ENCODE measurements at places on chromosomes 4 and X.

GRCh38 chr4:109977854-109978501 lies 65.3 kb downstream of the EGF start:
- no peak for DNase-seq

GRCh38 chr4:162164906-162165510 lies 1.2 kb upstream of the FSTL5 start:
- no peak for DNase-seq

DNA sequence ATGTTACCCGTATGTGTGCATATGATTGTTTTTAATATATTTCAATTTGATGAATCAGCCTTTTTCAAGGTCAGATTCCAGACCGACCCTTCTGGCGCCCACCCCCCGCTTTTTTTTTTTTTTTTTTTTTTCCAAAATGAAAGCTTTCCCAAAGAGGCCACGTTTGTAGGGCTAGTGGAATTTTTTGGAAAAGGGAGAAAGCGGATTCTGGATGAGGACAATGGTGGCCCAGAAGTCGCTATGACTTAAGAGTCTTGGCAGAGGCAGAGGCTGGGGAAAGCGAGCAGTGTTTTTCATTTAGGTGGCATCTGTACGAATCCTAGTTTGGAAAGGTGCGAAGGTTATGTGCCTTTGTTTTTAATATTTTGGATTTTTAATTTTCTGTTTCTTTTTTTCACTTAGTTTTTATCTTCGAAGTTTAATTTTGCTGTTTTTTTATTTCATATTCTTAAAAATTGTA lies 14.6 kb downstream of the NDUFB11 start:
- no peak for DNase-seq

DNA sequence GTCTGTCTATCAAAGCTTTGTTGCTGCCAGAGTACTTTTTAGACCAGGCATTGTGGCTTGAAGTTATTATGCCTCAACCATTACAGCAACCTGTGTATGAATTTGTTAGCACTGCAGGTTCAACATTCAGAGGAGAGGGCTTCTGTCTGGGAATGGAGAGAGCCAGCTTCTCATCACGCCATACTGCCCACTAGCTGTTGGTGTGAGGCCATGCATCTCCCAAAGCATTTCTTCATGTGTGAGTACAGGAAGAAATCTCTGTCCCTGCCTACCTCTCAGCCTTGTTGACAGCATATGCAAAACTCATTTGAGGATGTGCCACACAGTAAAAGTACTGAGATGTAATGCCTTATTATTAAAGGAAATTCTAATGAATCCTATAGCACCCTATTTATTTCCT lies 76.9 kb upstream of the PPARGC1A start:
- DNase-seq = no peak

GRCh38 chr4:164012396-164013027 lies 518.0 kb downstream of the TMA16 start:
- DNase-seq = no peak

DNA sequence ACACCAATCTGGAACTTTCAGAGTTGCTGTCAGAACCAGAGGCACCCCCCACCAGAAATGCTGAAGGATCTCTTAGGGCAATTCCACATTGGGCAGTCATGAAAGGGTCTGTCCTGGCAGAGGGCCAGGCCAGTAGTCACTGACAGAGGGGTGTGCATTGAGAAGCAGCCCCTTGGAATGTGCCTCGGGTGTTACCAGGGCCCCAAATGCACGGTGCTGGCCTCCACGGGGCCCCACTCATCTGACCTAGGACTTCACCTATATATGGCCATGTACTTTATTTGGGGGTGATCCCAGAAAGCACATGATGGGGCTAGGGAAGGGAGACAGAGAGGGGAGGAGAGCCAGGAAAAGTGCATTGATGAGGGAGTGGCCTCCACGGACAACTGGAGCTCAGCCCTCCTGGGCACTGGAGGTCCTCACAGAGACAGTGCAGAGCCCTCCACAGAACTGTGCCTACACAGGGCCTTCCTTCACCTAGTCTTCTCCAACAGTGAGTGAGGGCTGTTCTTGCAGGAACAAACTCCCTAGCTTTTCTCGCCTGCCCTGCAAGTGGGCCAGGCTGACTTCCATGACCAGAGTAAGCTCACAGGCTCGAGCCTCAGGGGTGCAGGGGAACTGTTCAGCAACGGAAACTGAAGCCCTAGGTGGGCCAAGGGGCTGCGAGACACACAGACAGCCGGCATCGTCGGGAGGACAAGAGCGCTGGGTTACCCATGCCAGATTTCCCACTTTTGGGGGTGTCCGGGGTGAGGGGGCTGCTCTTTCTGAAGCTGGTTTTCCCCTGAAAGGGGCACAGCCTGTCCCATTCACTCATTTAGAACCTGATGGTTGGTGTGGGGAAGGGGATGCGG lies 136.2 kb downstream of the HMX1 start:
- no peak for DNase-seq

DNA sequence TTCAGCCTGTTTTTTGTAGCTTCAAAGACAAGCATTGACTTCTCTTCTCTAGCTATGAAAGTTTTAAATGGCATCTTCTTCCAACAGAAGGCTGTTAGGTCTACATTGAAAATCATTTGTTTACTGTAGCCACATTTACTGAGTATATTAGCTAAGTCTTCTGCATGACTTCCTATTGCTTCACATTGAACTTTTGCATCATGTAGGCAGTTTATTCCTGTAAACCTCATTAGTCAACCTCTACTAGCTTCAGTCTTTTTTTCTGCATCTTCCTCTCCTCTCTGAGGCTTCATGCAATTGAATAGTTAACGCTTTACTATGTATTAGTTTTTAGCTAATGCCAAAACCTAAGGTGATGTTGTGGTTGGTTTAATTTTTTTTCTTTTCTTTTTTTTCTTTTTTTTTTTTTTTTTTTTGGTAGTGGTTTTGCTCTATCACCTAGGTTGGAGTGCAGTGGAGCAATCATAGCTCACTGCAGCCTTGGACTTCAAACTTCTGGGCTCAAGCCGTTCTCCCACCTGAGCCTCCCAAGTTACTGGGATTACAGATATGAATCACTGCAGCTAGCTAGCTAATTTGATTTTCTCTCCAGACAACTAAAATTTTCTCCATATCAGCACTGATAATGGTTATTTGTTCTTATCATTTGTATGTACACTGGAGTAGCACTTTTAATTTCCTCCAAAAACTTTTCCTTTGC lies 3.4 kb downstream of the UGT2A3 start:
- DNase-seq = no peak

DNA sequence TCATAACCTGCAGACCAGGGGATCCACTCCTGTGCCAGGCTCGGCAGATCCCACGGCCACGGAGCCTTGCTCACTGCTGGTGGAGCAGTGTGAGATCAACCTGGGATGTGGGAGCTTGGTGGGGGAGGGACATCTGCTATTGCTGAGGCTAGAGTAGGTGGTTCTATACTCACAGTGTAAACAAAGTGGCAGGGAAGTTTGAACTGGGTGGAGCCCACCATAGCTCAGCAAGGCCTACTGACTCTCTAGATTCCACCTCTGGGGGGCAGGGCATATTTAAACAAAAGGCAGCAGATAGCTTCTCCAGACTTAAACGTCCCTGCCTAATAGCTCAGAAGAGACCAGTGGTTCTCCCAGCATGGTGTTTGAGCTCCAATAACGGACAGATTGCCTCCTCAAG lies 54.7 kb upstream of the EPHA5 start:
- no peak for DNase-seq

DNA sequence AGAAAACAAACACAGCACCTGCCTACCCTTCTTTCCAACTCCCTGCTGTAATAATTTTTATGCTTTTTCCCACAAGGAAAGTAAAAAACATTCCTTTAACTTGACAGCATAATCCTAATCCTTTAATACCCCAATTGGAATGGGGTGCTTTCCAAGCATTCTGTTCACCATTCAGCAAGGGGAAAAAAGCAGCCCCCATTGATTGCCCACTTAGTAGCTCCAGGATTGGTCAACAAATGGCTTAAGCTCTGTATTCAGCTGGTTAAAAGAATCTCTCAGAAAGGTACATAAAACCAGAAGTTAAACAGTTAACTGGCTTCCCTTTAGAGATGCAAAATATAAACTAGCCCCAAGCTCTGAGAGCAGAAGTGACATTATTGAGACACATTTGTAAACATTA lies 194.8 kb upstream of the ATOH1 start:
- no peak for DNase-seq

DNA sequence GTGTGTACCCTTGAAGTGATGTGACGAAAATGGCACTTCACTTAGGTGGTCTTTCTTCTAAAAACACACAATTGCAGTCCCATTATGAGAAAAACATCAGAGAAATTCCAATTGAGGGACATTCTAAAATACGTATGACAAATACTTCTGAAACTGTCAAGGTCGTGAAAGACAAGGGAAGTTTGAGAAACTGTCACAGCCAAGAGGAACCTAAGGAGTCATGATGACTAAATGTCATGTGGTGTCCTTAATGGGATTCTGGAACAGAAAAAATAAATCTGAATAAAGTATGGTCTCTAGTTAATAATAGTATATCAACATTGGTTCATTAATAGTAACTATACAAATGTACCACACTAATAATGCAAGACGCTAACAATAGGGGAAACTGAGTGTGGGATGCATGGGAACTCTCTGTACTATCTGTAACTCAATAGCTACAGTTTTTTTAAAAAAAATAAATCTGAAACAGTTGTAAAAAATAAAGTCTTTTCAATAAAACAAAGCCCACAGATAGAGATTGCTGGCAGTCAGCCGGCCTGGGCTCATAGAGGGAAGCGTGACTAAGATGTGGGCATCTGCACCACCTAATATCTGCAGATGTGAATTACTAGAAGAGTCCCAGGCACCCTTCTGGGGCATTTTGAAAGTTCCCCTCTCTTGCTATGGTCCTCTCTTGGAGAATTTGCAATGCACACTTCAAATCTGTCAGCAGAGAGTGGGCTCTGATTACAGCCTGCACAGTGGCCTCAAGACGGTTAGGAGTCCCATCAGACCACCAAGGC lies 47.6 kb downstream of the MID1IP1 start:
- DNase-seq = no peak

- DNase-seq = no peak
Measured at GRCh38 chrX:14095702-14096101, 66.0 kb upstream of the GEMIN8 start.

GRCh38 chrX:152861116-152861515 lies 30.3 kb downstream of the NSDHL start:
- DNase-seq = no peak

GRCh38 chrX:71652405-71652804 lies 14.9 kb upstream of the LOC101059915 start:
- DNase-seq = no peak

DNA sequence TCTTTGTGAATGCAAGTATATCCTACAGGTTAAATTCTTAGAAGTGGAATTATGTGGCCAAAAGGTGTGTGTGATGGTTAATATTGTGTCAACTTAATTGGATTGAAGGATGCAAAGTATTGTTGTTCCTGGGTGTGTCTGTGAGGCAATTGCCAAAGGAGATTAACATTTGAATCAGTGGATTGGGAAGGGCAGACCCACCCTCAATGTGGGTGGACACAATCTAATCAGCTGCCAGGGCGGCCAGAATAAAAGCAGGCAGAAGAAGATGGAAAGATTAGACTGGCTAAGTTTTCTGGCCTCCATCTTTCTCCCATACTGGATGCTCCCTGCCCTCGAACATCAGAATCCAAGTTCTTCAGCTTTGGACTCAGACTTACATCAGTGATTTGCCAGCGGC lies 76.2 kb upstream of the GBA3 start:
- no peak for DNase-seq

DNA sequence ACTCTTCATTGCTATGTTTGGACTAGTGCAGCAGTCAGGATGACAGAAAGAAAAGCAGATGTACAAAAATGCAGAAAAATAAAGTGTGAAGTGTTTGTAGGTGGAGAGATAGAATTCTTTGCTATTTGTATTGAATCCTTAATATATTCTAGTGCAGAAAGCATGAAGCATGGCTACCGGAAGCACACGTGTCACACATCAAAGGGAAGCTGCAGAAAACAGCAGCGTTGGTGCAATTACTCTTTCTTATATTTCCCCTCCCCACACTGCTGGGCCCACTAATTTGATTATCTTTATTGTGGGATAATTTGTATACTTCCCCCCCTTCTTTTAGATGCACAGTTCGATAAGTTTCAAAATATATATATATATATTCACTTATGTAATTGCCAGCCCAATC lies 35.9 kb upstream of the TAPT1 start:
- DNase-seq = no peak

DNA sequence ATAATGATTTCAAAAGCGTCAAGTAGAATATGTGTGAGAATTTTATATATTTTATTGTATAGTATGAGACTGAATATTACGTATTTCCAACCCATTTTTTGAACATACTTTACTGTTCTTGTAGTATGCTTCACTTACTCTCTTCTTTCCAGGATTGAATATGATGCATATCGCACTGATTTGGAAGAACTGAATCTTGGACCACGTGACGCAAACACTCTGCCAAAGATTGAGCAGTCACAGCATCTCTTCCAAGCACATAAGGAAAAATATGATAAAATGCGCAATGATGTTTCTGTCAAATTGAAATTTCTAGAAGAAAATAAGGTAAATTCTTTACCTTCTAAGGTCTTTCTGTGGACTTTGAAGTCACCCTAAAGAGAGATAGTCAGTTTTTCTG lies 48.1 kb upstream of the FHDC1 start:
- DNase-seq = no peak

- DNase-seq = no peak
Measured at GRCh38 chr4:90190525-90190924, 63.3 kb downstream of the CCSER1 start.

DNA sequence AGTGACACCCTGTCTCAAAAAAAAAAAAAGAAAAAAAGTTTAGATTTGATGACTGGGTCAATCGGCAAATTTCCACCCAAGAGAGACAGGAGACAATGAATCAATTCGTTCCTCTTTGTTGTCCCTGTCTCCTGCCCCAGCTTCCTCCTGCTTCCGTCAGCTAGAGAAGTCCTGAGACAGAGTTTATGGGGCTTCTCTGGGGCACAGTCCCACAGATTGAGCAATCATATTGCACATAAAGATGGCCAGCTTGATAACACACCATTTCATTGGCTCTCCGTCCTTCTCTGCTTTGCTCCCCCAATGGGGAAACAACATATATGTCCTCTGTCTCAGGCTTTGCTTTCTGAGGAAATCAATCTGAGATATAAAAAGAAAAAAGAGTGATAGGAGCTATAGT lies 78.4 kb upstream of the FUNDC1 start:
- no peak for DNase-seq

DNA sequence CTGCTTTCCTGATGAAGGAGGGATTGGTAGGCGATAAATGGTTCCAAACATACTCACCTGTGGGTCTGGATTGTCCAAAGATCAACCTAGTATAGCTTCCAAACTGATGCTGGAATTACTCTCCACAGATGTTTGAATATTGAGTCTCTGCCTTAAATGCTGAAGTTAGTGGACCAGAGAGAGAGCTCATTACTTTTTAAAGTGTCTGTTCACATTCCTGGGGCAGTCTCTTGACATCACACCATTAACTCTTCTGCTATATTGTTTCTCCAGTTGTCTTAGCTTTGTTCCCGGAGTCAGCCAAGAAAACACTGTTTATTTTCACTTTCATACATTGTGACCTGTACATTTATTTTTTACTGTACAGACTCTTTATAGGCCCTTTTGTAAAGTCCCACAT lies 35.4 kb downstream of the ARHGEF38 start:
- no peak for DNase-seq

DNA sequence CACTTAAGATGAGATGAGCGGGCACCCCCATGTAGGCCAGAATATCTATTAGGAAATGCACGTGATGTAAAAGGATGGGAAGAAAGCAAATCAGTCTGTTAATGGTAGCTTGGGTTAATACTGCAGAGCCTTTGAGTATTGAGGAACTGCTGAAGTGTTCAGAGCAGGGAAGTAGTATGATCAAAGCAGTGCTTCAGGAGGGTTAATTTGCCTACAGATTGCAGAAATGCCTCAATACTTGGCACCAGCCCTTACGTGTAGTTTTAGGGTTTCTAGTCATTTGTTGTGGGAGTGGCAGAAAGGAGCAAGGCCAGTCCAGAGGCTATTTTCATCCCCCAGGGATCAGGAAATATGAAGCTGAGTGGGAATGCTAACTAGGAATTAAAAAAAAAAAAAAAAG lies 19.7 kb downstream of the ZFX start:
- no peak for DNase-seq

Data from activated CD8-positive, alpha-beta memory T cell treated with anti-CD3 and anti-CD28 coated beads for 1 hour (primary cell).